HT1080 (cell line): ENCODE measurements at places on chromosomes 2 and 18.

DNA sequence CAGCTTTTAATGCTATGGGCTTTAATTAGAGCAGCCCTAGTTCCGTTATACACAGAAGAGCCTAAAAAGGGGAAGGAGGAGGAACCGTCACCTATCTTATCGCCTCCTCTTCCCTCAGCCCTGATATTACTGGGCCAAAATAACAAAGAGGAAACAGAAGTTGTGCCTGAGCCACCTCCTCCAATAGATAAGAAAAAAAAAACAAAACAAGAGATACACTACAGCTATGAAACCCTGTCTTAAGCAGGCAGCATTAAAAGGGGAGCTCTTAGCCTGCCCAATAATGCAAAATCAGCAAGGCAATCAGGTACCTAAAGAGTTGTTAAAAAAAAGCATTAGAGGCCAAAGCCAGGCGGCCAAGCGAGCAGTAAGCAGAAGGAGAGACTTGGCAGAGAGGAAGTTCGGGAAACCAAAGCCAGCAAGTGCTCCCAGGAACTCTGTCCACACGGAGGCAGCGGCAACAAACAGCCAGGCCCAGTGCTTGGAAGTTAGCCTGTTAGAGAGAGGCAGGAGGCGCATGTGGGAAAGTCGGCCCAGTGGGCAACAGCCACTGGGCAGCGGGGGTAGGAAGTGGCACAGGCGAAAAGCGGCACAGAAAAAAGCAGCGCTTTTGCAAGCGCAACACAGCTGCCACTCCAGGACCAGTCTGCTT, 41.8 kb upstream of the PDK1 start:
- DNase-seq: no peak

- no peak for DNase-seq
These were observed 1.1 kb upstream of the EPC2 start for GRCh38 chr2:148643421-148643820.

DNA sequence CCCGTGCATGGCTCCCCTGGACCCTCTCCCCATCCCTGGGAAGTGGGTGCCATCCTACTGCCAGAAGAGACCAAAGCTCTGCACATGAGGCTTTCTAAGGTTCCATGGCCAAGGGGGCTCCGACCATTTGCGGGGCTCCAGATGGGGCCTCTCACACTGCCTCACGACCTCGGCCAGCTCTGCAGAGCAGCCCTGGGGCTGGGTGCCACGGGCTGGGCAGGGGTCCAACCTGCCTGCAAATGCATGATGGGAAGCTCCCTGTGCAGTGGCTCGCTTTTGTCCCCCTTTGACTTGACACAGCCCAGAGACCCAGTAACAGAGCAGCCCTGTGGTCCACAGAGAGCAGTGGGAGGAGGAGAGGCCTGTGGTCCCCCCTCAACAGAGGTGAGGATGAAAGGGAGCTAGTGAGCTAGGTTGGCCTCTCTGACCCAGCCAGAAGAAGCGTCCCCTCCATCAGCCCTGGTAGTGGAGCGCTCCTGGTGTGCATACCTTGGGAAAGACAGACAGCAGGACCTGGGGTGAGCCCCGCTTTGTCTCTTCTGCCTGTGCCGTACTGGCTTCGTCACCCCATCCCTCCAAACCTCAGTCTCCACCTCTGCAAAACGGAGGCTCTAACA, 174.1 kb downstream of the DDX1 start:
- DNase-seq: no peak

DNA sequence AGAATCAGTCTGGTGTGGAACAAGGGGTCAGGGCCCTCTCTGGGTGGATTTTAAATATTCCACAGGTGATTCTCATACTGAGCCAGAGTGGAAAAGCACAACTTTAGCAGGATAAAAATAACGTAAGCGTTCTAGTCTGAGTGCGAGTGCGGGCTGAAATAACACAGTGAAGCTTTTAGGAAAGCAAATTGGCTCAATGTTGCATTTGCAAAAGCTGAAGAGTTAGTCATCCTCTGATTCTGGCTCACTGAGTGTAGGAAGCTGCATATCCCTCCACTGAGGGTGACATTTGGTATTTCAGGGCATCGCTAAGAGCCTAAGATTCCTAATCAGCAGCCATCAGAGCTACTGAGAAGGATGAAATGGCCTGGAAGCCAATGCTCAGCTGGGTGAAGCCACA, 134.7 kb downstream of the RIF1 start:
- DNase-seq: no peak

DNA sequence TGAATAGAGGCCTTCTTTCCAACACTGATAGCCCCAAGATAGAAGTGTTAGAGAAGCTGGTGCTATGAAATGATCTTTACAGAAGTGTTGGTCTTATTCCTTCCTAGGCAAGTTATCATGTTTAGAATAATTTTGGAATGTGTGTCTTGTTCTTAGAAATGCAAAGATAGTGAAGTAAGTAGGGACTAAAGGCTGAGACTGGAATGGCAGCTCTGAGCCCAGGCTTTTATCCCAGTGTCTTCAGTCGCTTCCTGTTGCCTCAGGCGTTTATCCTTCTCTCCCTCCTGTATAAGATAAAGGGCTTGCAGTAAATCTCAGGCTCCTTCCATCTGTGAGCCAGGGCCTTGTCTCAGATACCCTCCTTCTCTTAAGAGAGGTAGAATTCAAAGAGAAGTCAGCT, 218.1 kb downstream of the TPGS2 start:
- DNase-seq: no peak
